ENCODE measurements at places on chromosomes 12 and 14.

DNA sequence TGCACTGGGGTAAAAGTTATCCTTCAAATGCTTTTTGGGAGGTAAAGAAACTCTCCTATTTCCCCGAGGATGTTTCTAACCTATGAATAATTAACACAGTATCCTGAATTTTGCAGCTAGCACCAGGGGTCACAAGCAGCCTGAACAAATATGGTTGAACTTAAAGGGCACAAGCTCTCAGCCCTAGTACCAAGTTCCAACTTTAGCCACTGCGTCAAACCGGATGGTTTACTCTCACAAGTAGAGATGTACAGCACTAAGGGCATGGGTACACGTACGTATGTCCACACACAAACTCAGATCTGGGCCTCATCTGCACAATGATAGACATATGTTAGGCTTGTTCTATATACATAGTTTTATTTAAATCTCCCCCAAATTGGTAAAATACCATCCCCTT is 4.7 kb downstream of the CCDC88C start:
- DNase-seq: no peak

DNA sequence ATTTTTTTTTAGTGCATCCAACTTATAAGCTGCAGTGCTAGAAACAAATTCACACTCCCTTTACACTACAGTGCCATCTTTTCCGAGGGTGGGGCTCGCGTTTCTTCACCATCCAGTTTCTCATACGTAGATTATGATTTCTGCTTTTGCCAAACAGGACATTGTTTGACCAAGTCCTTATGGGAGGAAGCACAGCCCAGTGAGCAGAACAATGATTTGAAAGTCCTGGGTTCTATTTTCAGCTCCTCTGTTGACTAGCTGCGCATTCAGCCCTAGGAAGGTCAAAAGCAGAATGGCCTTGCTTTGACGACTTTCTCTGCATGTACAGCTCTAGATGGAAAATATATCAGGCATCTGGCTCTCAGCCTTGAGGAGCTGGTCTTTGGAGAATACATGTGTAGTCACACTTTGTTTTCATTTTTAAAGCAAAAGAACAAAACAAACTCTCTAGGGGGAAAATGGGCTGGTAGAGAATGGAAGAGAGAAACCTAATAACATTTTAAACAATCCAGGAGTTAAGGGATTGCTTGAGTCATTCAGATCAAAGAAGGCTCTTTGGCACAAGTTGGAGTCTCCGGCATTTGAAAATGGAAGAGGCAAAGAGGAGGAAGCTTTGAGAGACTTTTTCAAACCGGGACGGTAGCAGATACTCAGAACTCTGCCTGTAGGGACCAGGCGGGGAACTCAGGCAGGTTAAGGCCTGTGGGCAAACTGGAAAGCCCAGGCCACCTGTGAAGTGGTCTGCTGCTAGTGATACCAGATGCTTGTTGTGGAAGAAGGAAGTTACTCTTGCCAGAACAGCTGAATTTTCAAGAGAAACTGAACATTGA is 257.3 kb upstream of the PLEKHG7 start:
- peak; percentile 18 for DNase-seq

DNA sequence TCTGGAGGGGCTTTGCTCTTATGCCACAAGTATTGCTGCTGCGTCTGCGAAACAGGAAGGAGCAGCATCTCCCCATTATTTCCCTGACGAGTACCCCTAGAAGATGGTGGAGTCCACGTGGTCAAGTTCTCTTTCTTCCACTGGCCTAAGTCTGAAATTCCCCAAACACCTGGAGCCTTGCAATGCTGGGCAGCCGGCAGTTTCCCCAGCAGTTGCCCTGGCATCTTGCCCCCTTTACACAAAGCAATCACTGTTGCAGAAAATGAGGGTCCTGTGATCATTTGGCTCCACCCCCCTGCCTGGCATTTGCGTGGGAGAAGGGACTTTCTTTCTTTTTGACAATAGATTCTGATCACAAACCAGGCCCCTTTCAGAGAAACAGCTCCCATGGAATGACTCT is 56.9 kb downstream of the FOS start:
- DNase-seq: no peak

DNA sequence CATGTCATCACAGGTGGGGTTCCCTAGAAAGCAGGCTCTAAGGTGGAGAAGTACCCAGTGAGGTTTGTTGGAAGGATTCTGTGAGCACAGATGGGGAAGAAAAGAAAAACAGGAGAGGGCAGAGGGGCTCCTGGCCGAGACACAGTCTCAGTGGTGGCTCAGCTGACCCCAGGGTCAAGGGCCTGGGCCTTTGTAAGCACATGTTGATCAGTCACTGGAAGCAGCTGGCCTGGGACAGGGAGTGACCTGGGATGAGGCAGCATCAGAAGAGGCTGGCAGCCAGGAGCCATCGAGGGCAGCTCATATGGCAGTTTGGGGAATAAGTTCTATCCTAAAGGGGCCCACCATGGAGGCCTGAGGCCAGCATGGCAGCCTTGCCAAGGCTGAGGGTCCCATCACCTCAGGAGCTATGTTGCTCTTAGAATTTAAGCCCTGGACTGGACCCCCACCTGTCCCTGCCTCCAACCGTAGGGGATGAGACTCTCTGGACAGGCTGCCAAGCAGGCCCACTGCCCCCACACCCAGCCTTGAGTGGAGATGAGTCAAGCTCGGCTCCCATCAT is 6.3 kb upstream of the TMEM179 start:
- no peak for DNase-seq

DNA sequence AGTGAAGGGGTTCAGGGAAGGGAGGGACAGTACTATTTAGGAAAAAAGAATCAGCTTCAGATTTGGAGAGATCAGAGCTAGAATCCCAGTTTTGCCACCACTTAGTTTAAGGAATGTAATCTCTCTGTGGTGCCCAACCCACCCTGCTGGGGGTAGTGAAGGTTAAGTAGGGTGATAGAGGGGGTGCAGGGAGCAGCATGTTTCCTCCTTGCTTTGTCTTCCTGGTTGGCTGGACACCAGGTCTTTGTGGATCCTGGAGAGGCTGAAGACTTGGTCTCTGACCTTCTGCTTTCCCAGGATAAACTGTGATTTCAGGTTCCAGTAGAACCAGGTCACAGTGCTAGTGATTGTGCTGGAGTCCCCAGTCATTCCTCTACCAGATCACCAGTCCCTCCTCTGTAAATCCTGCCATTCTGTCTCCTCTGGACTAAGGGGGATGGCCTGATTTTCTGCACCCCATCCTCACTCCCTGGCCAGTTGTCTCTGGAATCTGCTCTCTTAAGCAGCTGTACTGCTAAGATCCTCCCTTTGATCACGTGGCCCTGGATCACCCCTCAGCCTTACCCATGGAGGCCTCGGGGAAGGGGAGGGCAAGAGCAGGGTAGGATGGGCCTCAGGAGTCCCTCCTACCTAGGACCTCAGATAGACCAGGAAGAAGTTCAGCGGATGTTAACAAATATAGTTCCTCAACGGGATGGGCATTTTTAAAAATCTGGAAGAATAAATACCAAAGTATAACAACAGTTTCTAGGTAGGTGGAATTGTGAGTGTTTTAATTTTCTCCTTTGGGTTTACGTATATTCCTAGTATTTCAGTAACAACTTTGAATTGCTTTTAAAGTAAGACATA is 3.1 kb downstream of the MAP3K12 start:
- DNase-seq: peak; percentile 61

DNA sequence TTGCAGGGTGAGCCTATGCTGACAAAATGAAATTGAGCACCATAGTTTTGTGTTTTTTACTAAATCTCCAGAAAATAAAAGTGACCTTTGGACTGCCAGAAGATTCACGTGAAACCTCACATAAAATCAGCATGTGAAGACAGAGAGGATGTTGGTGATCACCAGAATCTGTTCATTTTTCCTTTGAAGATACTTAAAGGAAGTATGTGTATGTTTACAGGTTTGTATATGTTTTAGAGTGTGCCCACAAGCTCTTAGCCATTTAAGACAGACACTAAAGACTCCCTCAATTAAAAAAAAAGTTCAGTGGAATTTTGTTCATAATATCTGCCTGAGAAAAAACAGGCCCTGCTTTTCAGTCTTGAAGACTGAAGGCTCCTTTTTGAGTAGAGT is 25.9 kb downstream of the DDX47 start:
- DNase-seq: no peak

DNA sequence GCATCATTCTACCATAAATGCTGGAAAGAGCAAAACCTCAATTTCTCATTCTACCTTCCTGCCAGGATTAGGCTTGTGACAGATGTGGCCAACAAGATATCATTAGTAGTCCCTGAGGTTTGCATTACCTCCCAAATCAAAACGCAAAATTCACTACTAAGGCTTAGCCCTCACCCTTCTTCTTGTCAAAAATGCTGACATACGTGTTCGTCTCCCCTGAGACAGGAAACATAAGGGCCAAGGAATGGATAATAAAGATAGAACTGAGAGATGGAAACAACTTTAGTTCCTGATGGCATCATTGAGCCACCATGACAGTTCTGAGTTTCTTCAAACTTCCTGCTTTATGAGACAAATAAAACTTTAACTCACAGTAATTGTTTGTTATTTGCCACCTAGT is 642.1 kb downstream of the NOVA1 start:
- no peak for DNase-seq

DNA sequence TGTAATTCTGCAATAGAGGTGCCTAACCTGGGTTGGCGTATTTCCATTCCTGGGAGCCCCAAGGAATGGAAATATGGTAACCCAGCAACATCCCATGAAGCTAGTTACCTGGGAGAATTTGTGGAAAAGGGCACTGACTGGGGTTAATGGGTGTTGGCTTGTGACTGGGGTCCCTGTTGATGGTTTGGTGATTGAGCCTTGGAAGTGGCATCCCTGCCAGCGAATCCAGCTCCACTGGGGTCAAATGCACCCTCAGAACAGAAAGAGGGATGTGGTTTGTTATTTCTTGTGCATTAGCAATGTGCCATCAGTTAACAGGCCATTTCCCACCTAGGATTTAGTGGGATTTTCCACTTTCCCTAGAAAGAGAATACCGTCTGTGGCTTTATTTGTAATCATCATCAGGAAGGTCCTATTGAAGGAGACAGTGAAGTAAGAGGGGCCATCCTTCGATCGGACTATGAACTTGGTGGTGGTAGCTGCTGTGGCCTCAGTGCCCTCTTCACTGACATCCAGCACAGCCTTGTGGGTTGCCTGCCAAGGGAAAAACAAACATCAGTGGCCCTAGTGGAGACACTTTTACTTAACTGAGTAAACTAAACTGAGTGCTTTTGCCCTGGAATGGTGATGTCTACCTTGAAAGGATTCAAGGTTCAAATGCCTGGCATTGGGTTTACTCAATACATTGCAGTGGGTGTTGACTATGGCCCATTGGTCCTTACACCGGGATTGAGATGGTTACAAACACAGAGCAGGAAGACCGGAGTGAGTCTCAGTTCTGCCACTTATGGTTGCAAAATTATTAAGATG is 10.4 kb upstream of the SERPINA11 start:
- no peak for DNase-seq

DNA sequence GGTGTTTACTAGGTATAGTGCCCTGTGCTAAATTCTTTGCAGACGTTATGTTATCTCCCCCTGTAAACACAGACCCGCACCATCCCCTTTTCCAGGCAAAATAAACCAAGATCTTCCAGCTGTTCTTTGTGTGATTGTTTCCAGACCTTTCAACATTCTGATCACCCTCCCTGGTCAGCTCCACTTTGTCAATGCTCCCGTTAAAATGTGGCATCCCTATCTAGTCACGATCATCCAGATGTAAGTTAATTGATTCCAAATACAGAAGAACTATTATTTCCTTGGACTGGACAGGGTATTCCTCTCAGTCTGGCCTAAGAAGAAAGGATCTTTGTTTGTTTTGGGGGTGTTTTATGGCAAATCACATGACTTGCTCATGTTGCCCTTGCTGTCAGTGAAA is 127.6 kb upstream of the ARID2 start:
- no peak for DNase-seq

DNA sequence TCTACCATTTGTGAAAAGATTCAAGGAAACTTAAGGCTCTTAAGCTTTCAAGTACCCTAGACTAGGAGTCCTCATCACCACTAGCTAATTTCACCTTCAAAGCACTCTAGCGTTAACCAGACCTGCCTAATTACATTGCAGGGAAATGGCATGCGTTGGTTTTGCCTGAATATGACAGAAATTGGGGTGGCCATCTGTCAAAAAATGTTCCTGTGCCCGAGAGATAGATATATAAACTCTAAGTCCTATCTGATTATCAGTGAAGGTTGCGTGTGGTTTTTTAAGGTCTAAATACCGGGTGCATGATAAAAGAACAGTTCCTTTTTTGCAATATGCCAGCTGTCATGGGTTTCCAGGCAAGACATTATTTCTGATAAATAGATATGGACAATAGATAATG is 48.3 kb downstream of the SPRING1 start:
- no peak for DNase-seq

DNA sequence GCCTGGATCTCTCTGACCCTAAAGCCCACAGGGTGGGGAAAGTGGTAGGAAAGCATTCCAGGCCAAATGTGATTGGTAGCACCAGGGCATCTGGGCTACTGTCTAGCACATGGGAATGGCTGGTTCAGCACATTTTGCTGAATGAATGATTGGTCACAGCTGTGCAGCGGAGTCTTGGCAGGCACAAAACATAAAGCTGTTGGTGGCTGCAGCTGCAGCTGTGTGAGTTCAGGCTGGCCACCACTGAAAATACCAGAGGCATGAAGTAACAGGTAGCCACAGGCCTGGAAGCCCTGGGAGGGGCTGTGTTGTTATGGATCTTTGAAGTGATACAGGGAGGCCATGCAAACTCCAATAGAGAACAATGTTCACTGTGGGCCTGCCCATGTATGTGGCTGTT is 72.7 kb downstream of the MYRFL start:
- no peak for DNase-seq

DNA sequence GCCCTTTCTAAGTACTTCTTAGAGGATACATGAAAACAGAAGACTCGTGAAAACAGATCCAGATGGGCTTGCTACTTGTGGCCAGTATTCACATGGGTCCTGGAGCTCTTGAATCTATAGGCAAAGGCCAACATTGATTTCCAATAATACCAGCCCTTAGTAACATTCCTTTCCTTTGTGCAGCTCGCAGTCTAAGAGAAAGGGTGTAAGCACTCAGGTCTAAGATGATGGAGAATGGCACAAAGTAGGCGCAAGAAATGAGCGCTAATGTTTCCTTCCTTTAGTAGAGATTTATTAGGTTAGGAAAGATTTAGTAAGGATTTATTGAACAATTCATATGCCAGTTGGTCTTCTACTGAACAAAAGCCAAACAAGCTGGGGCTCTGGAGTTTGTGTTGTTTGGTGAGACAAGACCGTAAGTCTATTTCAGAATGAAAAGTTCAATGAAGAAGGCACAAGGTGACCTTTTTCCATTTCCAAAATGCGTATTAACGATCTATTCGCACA is 525 bp downstream of the RNU6-8 start:
- DNase-seq: no peak

- no peak for DNase-seq
These were observed 141.6 kb upstream of the PELI2 start for GRCh38 chr14:55976655-55977054.

DNA sequence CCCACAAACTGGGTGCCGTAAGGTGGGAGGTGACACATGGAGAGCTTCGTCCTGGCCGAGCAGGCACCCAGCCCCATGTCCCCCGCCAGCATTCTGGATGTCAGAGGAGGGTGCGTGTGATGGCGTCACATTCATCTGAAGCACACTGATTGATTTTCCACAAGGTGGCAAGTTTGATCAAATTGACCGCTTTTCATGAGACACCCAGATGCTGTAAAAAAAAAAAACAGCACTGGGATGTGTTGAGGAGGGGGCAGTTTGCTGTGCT is 24.2 kb downstream of the SLC25A29 start:
- no peak for DNase-seq

GRCh38 chr14:46063872-46064271 is 587.7 kb downstream of the RPL10L start:
- DNase-seq: no peak
